Stimulated activated CD4-positive, alpha-beta T cell treated with anti-CD3 and anti-CD28 coated beads, Interleukin-2, amount 100 ng/mL, for 24 hours (primary cell): ENCODE measurements at places on chromosomes 4 and X.

- DNase-seq: no peak
Measured at GRCh38 chr4:8400632-8401325, 39.7 kb downstream of the ACOX3 start.

GRCh38 chr4:179867300-179867878 lies 2375.8 kb upstream of the TENM3 start:
- DNase-seq: no peak

DNA sequence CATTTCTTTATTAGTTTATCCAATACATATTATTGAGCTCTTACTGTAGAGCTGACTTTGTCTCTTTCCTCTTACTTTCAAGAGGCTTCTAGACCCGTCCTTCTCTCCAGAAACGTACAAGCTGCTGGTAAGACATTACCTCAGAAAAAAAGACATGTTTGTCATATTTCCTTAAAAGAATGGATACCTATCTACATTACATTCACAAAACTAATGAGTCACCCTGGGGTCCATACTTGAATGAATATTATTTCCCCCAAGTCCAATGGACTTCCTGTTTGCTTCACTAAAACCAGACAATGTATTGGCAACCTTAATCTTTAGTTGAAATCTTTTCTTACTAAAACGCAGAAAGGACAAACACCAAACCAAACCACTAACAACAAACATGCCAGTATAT lies 176.5 kb upstream of the CLNK start:
- DNase-seq: no peak

DNA sequence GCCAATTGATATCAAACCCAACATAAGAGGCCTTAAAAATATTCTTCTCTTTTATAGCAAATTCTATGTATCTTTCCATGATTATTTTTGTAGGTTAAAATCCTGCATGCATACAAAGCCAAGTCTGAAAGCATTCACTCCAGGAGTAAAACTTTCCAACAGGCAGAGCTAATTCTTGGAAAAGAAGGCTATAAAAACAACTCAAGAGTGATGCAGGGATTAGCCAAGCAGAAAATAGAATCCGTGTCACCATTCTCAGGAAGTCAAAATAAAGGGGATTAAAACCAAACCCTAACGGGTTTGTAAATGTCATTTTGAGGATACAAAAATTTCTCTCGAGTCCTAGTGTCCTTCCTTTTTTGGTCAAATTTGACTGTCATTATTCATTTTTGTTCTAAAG lies 412.4 kb downstream of the DMD start:
- DNase-seq: no peak

DNA sequence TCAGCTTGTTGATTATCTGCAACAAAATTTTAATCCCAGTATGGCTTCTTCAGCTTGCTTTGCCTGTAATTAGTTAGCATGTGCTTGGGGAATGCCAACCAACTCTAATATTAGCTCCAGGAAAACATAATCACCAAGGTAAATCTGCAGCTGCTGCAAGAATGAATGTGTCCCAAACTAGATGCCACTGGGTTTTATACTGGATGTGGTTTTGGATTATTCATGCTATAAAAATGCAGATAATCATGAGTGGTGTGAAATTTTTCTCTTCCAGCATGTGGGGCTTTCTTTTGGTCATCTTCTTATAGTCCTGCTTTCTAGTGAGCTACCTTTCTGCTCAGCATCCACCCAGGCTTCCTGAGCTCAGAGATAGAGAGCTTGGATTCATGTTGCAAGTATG lies 295.9 kb upstream of the CASK start:
- no peak for DNase-seq

GRCh38 chr4:153520801-153521329 lies 54.7 kb downstream of the TMEM131L start:
- DNase-seq: no peak

GRCh38 chr4:111641813-111642579 lies 503.3 kb upstream of the FAM241A start:
- DNase-seq: no peak

GRCh38 chrX:72297953-72298730 lies 7.6 kb downstream of the CITED1 start:
- no peak for DNase-seq

- DNase-seq: no peak
Measured at GRCh38 chr4:180674619-180675358, 1568.4 kb upstream of the TENM3 start.

- DNase-seq: no peak
Measured at GRCh38 chrX:152641996-152642395, 4.3 kb downstream of the GABRQ start.

- no peak for DNase-seq
Measured at GRCh38 chr4:48649505-48649904, 130.6 kb downstream of the FRYL start.

DNA sequence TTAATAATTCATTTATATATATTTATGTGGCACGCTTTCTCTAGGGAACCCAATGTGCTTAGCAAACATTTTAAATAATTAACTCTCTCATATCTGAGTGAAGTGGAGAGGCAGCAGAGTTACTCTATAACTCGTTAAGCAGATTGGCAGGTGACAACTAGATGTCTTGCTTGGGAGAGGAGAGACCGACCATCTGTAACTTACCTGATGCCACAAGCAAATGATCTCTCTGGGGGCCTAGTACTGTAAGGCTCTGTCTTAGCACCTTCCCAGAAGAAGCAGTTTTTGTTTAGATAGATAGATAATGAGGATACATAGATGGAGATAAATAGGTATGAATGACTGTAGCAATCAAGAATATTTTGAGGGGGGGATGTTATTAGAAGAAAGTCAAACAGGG lies 11.9 kb upstream of the SEL1L3 start:
- no peak for DNase-seq

DNA sequence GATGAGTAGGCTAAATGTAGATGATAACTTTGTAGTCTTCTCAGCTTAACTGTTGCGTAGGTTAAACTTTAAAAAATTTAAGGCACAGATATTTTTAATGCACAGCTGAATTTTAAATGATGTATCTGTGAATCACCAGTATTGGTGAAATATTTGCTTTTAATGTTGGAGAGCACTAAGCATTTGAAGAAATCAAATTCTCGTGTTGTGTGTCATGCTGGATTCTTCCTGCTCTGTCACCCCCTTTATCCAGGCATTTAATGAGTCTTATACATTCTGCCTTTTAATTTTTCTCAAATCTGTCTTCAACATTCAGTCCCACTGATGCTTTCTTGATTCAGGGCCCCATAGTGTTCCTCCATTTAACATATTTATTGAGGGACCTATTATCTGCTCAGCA lies 76.7 kb downstream of the SLC4A4 start:
- no peak for DNase-seq

GRCh38 chr4:37392521-37393255 lies 148.1 kb downstream of the NWD2 start:
- DNase-seq: no peak

DNA sequence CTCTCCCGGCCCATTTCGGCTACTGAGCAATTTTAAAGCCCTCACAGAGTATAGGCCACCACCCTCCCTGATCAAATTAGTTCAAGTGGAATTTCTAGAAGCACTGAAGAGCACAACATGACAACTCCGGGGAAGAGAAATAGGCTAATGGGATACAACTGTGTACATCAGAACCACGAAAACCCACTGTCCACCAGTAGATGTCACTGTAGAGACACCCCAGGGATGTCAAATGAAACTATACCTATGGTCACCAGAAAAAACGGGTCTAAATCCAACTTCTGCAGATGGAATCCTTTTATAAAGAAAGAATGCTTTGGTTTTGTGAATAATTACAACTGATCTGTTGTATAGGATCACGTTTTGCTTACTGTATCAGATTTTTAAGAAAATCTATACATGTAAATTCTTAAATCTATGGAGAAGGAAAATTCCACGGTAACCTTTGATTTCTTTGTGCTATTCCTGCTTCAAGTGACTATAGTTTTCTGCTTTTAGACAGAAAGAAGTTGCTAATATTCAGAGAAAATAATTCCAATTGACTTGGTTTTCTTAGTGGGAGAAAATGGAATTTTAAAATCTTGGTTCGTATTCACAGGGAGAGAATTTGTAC lies 29.5 kb upstream of the MAP3K15 start:
- no peak for DNase-seq

- no peak for DNase-seq
Measured at GRCh38 chr4:25347971-25348370, 29.1 kb upstream of the ANAPC4 start.

DNA sequence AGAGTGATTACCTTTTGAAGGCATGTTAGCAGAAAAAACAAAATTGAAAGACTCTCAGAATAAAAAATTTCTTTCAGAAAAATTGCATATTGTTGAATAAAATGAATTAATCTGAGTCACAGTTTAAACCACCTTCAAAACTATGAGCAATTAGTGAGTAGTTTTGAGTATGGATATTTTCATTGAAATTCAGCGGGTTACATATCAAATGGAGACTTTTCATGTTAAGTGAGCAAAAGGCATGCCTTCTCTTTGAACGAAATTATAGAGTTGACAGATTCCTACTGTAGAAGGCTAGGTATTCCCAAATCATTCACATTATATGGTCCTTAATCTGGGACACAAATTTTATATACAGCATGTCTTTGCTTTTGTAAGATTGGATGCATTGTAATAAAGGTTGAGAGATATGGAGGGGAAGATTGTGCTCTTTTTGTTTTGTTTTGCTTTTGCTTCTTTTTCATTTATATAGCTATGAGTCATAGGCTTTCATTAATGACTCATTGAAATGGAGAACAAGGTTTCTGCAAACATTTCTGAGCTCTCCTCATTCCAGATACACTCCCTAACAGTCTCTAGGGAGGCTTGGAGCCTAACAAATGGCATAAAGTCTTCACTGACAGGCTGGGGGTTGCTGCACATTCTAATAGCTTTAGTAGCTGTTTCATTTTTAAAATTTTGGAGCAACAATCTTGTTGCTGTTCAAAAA lies 21.6 kb downstream of the PCDH18 start:
- DNase-seq: no peak

DNA sequence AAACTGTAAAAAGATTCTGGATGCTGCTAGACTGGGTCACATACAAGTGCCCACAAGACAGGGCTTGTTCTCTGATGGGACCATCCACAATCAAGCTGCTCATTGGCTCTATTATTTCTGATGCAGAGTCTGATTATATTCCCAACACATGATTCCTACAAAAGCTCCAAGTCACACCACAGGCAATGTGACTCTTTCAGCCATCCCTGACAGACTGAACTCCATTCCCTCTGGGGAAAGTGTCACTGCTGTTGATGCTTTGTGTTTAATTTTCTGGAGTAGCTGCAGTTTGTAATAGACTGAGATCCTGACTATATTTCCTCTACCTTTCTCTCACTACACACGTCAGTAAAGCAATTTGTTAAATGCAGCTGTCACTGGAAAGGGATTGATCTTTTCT lies 55.4 kb upstream of the BCLAF3 start:
- no peak for DNase-seq

- no peak for DNase-seq
Measured at GRCh38 chr4:30844861-30845582, 124.9 kb downstream of the PCDH7 start.

DNA sequence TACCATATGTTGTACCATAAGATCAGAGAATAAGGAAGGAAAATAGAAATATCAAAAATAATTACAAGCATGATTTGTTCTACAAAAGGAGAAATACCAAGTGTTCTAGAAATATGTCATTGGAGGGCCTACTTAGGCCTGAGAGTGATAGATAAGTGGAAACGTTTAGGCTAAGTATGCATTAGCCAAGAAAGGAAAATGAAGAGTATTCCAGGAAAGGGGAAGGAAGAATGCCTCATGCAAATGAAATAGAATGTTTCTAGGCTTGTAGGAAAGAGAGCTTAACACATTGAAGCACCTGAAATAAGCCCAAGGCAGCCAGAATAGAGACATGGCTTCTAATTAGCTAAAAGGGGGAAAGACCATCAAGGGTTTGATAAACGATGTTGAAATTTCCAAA lies 595.7 kb upstream of the ATOH1 start:
- DNase-seq: no peak

DNA sequence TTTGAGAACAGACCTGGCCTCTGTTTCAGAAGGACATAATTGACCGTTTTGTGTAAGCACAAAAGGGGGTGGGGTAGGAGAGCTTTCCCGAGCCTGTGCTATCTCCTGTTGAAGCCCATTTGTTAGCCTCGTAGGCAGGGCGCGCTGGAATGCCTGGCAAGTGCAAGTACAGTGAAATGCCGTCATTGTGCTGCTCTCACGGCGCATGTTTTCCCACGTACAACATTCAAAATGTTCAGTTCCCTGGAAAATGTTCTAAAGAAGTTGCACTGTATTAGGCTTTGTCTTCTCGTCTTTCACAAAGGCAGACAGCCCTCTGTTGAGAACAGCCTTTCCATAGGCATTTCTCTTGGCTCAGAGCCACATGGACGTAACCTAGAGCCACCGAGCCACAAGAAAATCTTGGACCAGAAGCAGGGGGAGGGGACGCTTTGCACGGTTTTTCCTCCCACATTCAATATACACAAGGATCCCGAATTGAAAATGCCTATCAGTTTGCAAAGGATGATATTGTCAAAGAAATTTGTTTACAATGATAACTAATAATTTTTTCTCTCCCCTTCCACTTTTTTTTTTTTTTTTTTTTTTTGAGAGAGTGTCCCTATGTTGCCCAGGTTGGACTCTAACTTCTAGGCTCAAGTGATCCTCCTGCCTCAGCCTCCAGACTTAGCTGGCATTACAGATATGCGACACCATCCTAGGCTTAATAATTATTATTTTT lies 54.6 kb upstream of the RAPGEF2 start:
- no peak for DNase-seq

DNA sequence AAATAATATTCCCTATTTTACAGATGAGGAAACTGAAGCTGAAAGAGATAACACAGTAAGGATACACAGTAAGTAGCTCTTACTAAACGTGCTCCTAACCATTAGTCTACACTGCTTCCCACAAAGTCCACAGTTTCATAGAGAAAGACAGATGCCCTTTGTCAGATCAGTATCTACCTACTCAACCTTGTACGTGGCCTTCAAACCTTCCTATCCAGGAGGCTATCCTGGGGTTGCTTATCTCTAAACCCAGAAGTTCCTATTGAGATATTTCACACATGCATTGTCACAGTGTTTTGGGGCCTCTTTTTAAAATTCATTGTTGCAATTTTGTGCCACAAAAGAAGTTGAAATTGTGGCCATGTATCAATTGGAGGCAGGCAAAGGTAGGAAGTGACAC lies 208.0 kb downstream of the ENOX2 start:
- no peak for DNase-seq

- no peak for DNase-seq
Measured at GRCh38 chr4:86522349-86522748, 71.8 kb upstream of the PTPN13 start.

DNA sequence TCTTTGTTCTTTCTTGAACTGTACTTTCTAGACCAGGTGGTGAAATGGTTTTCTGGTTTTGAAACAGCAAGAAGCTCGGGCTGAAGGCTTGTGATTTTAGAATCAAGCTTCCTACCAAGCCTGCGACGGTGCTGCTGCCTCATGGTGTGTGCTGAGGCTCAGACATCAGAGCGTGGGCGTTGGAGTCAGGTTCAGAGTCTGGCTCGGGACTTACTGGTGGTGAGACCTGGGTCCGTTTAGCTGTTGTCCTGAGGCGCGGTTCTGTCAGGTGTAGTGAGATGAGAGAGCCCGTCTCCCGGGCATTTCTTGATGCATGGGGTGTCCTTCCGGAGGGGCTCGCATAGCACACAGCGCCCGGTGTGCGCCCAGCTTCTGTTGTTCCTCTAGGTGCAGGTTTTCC lies 19.7 kb upstream of the TADA2B start:
- DNase-seq: no peak
